ENCODE measurements at places on chromosomes 7 and 10.

DNA sequence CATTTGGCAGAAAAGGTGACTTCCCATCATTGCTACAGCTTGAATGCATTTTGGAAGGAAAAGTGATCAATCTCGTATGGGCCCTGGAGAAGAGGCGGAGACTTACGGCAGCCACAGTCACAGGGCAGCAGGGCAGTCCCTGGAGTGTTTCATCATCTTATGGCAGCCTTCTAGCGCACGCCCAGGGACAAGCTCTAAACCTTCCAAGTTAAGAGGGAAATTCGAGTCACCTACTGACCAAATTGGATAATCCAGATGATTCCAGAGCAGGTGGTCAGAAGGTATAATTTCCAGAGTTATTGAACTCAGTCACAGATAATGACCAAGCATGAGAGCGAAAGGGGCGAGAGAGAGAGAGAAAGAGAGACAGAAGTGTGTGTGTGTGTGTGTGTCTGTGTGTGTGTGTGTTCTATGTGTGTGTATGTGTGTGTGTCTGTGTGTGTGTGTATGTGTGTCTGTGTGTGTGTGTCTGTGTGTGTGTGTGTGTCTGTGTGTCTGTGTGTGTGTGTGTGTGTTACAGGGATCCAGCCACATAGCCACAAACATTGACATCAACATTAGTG lies 123.7 kb upstream of the ADAM12 start:
- DNase-seq: no peak

DNA sequence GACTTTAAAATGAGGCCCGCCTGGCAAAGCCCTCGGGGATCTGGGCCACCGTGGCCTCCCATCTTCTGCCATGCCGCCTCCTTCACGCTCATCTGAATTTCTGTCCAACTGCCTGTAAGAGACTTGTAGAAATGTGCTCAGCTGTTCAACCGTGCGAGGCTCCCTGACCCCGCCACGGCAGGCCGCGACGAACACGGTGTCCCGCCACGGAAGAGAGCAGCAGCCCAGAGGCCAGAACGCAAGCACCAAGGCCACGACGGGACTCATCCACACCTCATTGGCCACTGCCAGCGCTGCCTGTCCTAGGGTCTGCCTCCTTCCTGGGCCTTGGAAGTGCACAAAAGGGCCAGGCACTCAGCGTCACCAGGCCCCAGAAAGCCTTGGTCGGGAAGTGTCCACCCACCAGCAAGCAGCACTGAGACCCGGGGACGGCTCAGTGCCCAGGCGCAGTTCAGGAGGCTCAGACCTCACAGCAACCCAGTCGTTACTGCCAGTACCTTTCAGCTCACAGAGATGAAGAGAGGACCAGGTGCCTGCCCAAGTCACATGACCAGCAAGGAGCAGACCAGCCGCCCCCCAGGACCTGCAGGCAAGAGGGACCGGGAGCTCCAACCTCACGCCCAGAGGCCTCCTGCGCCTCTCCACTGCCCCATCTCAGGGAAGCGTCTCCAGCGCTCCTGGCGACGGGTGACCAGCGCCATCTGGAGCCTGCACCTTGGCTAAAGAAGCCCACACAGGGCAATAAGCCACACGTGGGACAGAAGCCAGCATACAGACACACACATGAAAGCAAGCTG lies 85.9 kb downstream of the MAD1L1 start:
- no peak for DNase-seq

DNA sequence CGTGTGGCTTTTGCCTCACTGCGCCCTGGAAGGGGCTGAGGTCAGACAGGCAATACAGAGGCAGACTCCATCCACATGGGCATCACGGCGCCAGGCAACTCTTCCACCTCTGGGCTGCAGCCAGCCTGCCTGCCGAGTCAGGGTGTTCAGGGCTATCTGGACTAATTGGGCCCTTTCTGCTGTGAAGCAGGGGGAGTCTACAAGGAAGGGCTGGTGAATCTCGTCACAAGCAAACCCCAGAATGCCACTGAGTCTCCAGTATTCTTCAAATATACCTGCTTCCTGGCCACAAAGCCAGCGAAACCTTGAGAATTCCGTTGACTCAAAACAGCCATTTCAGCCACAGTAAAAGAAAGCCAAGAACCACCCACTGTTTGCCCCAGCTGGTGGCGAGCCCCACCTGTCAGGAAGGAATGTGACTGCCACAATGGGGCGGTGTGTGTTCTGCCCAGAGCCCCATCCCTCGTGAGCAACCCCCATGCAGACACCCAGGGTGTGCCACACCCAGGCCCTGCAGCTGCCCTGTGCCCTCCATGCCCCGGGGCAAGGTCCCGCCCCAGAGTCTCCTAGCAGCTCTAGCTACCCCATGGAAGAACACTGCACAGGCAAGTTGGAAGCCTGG lies 117.3 kb downstream of the FAM53B start:
- DNase-seq: peak; percentile 34

- DNase-seq: no peak
Measured at GRCh38 chr10:79028056-79028430, 40.7 kb upstream of the ZMIZ1 start.

- no peak for DNase-seq
Measured at GRCh38 chr7:37683246-37684120, at the start of gene GPR141. TSS of gene GPR141 (plus strand) at chr7:37683766. CDS start at chr7:37740394, 56,628 bp downstream.

DNA sequence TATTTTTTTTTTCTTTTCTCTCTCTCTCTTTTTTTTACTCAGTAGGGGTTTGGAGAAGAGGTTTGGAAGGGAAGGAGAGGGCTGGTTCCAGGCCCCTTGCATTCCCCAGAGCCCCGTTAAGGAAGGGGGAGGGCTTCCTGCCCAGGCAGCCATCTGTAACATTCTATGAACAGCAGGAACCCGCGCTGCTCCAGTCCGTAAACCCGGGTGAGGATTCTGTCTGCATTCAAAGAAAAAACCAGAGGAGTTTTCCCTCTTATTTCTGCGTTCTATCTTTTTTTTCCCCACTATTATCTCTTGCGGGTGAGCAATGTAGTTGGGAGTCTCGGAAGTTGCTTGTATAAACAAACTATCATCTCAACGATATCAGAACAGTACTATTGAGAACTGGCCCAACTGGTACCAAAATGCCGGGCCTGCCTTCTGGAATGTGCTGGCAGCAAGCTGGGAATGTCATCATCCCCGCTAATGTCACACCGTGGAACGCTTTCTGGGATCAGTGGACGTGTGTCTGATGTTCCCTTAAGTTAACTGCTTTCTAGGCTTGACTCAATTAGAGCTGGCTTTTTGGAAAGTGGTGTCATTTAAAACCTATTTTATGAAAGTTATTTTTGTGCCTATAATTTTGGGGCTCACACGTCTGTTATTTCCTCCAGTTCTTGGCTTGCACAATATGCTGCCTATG lies 153.1 kb upstream of the MEOX2 start:
- no peak for DNase-seq

GRCh38 chr7:56188823-56189346 lies 72.7 kb upstream of the NUPR2 start:
- no peak for DNase-seq

DNA sequence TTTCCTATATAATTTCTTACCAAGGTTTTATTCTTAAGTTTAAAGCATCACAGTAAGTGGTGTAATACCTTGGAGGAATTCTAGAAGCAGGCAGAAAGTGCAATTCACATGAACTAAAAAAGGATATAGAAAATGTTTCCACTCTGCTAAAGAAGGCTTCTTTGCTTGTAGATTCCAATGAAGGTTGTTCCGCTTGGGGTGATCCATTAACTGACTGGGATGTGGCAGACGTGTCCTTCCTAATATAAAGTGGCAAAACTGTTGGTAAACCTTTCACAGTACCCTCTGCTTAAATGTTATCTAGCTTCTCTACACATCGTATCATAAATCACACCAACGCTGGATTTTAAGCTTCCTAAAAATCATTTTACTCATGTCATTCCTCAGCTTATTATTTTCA lies 2.3 kb downstream of the ZC3HC1 start:
- DNase-seq: no peak

DNA sequence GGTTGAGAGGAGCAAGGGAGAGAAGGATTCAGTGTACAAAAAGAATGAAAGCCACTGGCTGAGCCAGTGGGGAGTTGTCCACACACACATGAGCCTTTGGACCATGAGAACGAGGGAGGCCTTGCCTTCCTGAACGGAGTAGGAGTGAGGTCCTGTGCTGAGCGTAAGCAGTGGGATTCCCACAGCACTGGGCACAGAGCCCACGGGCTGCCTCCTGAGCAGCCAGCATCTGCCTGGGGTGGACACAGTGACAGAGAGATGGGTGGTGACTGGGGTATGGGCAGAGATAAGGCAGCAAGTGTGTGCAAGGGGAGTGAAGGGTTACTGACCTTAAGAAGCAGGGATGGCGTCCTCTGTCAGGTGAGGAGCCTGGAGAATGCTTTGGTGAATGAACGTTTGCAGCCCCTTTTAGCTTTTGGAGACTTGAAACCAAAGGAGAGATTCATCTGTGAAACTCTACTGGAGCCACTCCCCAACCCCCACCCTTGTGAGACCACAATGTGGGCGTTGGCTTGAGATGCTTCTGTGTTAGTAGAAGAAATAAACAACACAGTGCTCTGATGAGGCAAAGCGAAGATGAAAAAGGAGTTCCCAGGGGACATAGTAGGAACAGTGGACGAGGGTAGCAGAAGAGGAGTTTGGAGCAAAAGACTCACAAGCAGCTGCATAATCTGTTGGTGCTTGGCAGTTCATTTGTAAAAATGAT lies 56.5 kb downstream of the FIGNL1 start:
- no peak for DNase-seq

- no peak for DNase-seq
Measured at GRCh38 chr7:39399986-39400385, 166.2 kb upstream of the YAE1 start.

GRCh38 chr7:55073976-55074528 lies 55.2 kb downstream of the EGFR start:
- peak; percentile 11 for DNase-seq

GRCh38 chr7:154576604-154577003 lies 426.3 kb downstream of the PAXIP1 start:
- DNase-seq: no peak

- DNase-seq: no peak
Measured at GRCh38 chr7:29289156-29290021, 94.8 kb downstream of the CHN2 start.

GRCh38 chr10:76160446-76161300 lies 729.2 kb downstream of the LRMDA start:
- no peak for DNase-seq

DNA sequence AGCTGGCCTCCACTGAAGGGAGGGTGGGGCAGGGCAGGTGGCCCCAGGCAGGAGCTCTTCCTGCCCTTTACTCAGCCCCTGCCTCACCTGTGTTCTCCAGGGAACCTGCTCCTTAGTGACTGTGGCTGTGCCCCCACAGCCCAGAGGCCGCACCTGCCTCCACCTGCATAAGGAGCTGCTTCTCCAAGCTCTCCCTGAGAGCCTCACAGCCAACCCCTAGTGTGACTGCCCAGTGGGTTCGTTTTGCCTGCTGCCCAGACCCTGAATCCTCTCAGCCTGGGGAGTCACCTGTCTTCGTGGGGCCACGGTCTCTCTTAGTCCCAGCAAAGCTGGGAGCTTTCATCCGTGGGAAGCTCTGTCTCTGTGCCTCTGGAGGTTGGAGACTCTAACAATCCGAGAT lies 94.4 kb downstream of the GLRX3 start:
- DNase-seq: no peak

- DNase-seq: no peak
Measured at GRCh38 chr10:24603333-24603732, 120.4 kb downstream of the ARHGAP21 start.

- no peak for DNase-seq
Measured at GRCh38 chr7:127974446-127975035, 56.7 kb downstream of the LRRC4 start.

DNA sequence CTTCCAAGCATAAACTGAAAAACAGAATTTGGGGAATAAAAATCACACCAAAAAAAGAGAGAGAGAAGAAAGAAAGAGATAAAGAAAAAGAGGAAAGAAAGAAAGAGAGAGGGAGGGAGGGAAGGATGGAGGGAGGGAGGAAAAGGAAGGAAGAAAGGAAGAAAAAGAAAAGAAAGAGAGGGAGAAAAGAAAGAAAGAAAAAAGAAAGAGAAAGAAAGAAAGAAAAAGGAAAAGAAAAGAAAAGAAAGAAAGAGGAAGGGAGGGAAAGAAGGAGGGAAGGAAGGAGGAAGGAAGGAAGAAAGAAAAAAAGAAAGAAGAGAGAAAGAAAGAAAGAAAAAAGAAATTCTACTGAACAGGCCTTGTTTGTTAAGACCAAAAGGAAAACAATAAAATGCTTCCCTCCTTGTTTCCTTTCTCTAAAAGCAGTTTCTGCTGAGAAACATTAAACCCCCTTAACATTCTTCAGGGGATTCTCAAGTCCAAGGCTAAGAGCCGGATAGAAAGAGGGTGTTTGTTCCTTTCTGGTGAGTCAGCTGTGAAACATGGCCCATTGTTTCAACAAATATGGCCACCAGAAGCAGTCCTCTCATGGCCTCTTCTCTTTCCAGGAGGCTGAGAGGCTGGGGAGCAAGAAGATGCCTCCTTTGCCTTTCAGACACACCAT lies 46.9 kb upstream of the GPAM start:
- DNase-seq: no peak

DNA sequence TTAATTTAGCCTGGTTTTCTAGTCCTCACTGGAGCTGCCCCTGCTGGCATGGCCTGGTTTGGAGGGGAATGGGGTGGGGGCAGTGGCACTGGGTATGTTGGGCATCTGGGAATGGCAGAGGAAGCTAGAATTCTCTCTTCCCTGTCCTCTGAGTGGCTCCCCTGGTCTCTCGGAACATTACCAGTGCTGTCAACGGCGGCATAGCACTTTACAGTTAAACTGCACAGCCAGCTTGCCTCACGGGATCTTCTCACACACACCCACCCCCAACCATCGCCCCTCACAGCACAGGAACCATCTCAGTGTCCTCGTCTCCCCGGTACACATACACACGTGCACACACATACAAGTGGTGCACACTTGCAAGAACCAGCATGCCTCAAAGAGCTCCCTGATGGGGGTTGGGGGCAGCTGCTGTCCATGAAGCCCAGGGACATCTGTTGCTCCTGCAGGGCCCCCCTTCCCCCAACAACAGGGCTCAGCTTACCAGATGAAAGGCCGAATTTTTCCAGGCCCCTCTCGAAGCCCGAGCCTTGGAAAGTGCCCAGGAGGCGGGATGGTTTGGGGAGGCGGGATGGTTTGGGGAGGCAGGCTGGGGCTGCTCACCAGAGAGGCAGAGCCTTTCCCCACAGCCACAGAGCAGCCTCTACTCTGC lies 41.0 kb downstream of the TSPAN15 start:
- DNase-seq: no peak

DNA sequence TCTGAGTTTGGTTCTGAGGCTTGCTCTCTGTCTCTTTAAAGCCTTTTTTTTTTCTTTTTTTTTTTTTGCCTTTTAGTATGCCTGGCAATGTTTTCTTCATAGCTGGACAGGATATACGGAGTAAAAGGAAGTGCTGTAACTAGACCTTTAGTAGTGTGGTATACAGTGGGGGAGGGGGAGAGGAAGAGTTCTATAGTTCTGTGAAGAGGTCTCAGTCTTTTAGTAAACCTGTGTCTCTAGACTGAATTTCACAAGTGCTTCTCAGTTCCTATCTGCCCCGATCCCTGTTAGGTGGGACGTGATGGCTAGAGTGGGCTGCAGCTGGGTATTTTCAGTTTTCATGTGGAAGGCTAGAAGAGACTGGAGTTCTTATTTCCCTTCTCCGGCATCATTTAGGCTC lies 3.1 kb upstream of the ABCC2 start:
- DNase-seq: no peak

DNA sequence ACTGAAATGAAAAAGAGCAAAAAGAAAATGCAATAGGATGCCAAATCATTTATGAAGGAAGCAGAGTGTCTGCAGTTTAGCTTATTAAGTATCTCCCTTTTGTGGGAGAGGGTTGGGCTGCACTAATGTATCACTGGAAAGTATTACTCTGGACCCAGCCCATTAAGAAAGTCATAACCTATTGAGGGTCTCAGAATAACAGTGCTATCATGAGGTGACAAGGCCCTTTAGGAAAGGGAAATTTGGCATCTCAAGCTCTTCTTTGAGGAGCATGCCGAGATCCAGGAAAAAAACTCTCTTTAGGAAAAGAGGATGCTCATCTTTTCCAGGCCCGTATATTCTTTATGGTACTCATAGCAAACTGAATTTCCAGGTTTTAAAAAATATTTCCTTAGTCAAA lies 114.6 kb downstream of the PRKG1 start:
- no peak for DNase-seq
